ENCODE measurements at places on chromosomes 4 and X.

- DNase-seq: no peak
Measured at GRCh38 chr4:81756973-81757372, 285.3 kb upstream of the RASGEF1B start.

- no peak for DNase-seq
Measured at GRCh38 chr4:139085141-139085540, 69.6 kb downstream of the NOCT start.

DNA sequence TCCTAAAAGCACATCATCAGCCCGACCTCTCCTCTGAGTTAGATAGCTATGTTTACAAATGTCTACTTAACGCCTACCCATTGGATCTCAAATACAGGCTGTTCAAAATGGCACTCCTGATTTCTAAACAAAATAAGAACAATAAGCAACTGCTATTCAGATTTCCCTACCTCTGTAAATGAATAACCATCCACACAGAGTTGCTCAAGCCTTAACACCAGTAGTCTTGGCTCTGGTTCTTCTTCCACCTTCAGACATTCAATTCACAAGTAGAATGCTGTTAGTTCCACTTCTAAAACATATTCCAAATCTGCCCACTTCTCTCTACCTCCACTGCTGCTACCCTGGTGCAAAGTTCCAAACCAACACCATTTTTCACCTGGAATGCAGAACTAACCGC, 27.1 kb upstream of the DCLK2 start:
- no peak for DNase-seq

GRCh38 chr4:6360385-6360784, 90.7 kb downstream of the WFS1 start:
- peak; percentile 66 for DNase-seq

Data from nucleus accumbens (tissue), 56 donors.